ENCODE measurements at places on chromosomes 7 and 10. TPM values are rescaled to one million over a fixed set of nuclear protein-coding genes. Genes with fewer than 3 reads are reported as not detected.

SPDYE2 gene
- total RNA-seq: not detected

GPER1 gene
- total RNA-seq: 12.5 TPM

USP6NL gene
- total RNA-seq: 18.9 TPM

INSIG1 gene
- 17.5 TPM for total RNA-seq

MRC1 gene
- 47.6 TPM for total RNA-seq

FAM25C gene
- total RNA-seq: not detected

MLXIPL gene
- total RNA-seq: 7.7 TPM

CYP26A1 gene
- total RNA-seq: not detected

ADRA2A gene
- 1.7 TPM for total RNA-seq

Data from thyroid gland (tissue), 4 donors.